ENCODE measurements at places on chromosomes 11 and 22.

GRCh38 chr11:13480198-13480597 is 15.6 kb downstream of the PTH start:
- H3K27ac ChIP-seq: no peak overlapping the region
- no peak for DNase-seq
- no peak overlapping the region for H3K4me3 ChIP-seq
- H3K4me1 ChIP-seq: no peaks in the 10 kb centered on the region
- peaks cover 34% of the 10 kb centered on the region for H3K27me3 ChIP-seq

GRCh38 chr11:119380827-119381180 is 686 bp downstream of the USP2 start:
- H3K27me3 ChIP-seq: peaks cover 6% of the 10 kb centered on the region
- DNase-seq: no peak
- H3K36me3 ChIP-seq: no peaks in the 10 kb centered on the region

DNA sequence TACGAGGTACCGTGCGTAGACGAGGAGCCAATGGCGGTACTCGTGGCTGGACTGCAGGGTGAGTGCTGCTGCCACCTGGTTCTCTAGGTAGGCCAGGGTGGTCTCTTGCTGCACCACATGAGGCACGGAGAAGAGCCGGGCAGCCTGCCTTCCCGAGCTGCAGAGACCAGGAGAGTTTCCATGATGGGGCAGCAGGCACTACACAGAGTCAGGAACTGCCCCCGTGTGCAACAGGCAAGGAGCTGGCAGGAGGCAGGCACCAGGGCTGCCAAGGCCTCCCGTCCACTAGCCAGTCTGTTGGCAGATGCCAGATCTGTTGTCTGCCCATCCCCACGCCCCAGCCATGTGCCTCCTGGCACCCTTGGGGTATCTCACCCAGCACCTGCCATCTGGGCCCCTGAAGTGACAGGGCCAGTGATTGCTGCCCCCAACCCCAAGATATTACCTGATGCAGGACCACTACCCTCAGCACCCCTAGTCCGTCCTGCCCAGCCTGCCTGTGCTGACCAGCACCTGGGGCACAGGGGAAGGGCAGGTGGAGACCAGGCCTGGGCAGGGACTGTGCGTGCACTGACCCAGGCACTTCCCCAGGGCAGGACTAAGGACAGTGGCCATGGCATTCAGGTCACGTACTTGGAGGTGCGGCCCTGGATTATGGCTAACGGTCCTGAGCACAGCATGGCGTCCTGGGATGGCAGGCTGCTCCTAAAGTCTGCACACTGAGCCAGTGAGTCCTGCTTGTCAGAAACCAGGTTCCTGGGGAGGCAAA is 62.0 kb upstream of the CLTCL1 start:
- H3K4me3 ChIP-seq: no peak overlapping the region
- H3K36me3 ChIP-seq: peaks cover 46% of the 10 kb centered on the region
- H3K4me1 ChIP-seq: no peaks in the 10 kb centered on the region
- DNase-seq: no peak
- no peak overlapping the region for H3K27ac ChIP-seq
- H3K27me3 ChIP-seq: no peaks in the 10 kb centered on the region

- H3K36me3 ChIP-seq: peaks cover 26% of the 10 kb centered on the region
- no peak overlapping the region for H3K27ac ChIP-seq
- DNase-seq: no peak
- no peak overlapping the region for H3K4me3 ChIP-seq
- H3K27me3 ChIP-seq: no peaks in the 10 kb centered on the region
- peaks cover 22% of the 10 kb centered on the region for H3K4me1 ChIP-seq
Measured at GRCh38 chr11:96114178-96115064, 190.5 kb upstream of the MTMR2 start.

GRCh38 chr11:7572001-7572712 is 58.4 kb downstream of the PPFIBP2 start:
- peaks cover 21% of the 10 kb centered on the region for H3K4me1 ChIP-seq
- no peak for DNase-seq
- H3K27ac ChIP-seq: no peak overlapping the region
- no peak overlapping the region for H3K4me3 ChIP-seq
- peaks cover 19% of the 10 kb centered on the region for H3K27me3 ChIP-seq

GRCh38 chr11:5363679-5364078 is 12.4 kb downstream of the OR51B6 start:
- no peaks in the 10 kb centered on the region for H3K36me3 ChIP-seq
- H3K27me3 ChIP-seq: peaks cover 2% of the 10 kb centered on the region
- no peaks in the 10 kb centered on the region for H3K4me1 ChIP-seq
- no peak overlapping the region for H3K4me3 ChIP-seq
- no peak overlapping the region for H3K27ac ChIP-seq

DNA sequence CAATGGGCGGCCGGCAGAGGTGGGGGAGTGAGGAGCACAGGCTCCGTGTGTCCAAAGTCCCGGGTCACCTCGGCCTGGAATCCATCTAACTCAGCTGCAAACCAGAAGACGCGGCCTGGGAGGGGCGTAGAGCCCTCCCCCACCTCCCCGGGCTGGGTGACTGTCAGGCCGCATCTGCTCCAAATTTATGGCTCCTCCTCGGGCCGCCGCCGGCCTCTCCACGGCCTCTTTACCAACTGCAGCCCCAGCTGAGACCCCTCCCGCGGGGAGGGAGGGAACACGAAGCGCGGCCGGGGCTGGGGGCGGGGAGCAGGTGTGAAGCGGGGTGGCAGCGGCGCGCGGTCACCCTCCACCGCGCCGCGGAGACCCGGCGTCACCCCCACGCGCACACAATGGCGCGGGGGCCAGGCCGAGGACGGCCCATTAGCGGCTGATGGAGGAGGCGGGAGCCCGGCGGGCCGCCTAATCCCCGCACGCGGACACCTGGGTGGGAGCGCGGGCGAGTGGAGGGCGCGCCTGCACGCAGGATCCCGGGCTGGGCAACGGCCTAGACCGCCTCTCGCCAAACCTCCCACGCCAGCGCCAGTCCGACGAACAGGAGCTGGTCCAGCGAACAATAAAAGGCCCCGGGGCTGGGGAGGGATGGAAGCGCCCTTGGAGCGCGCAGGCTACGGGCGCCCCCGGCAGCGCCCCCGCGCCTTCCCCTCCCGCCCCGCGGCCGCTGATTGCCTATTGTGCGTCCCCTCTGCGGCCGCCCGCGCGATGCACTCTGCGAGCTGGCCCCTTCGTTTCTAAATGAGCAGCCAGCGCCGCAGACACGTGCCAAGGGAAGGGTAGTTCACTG is 25.9 kb upstream of the ROBO3 start:
- H3K4me1 ChIP-seq: peaks cover 17% of the 10 kb centered on the region
- peaks cover 72% of the 10 kb centered on the region for H3K27me3 ChIP-seq
- no peak overlapping the region for H3K4me3 ChIP-seq
- no peak overlapping the region for H3K27ac ChIP-seq
- H3K36me3 ChIP-seq: peaks cover 2% of the 10 kb centered on the region
- no peak for DNase-seq

DNA sequence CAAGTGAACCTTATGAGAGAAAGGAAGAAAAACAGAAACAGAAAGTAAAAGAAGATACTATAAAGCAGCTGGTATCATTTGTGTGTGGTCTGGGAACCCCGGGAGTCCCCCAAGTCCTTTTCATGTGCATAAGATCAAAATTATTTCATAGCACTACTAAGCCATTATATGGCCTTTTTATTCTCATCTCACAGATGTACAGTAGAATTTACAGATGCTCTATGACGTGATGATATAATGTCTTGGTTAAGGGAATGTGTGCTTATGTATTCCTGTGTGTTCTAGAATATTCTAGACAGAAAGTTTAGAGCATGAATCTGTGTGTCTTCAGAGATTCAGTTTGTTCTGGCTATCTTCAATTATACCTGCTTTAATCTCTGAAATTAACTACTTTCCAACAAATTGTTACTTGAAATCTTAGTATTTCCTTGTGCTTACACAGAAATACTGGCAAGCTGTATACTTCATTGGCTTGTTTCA is 8.6 kb upstream of the TPP1 start:
- H3K27ac ChIP-seq: peak overlapping the region; percentile 79
- DNase-seq: peak; percentile 45
- H3K36me3 ChIP-seq: no peaks in the 10 kb centered on the region
- peaks cover 27% of the 10 kb centered on the region for H3K4me1 ChIP-seq
- no peaks in the 10 kb centered on the region for H3K27me3 ChIP-seq
- H3K4me3 ChIP-seq: peak overlapping the region; percentile 12
